AML-193 (cell line): ENCODE measurements at places on chromosomes 13 and 19.

GRCh38 chr19:10763828-10764339, 46.0 kb downstream of the DNM2 start:
- DNase-seq = no peak

DNA sequence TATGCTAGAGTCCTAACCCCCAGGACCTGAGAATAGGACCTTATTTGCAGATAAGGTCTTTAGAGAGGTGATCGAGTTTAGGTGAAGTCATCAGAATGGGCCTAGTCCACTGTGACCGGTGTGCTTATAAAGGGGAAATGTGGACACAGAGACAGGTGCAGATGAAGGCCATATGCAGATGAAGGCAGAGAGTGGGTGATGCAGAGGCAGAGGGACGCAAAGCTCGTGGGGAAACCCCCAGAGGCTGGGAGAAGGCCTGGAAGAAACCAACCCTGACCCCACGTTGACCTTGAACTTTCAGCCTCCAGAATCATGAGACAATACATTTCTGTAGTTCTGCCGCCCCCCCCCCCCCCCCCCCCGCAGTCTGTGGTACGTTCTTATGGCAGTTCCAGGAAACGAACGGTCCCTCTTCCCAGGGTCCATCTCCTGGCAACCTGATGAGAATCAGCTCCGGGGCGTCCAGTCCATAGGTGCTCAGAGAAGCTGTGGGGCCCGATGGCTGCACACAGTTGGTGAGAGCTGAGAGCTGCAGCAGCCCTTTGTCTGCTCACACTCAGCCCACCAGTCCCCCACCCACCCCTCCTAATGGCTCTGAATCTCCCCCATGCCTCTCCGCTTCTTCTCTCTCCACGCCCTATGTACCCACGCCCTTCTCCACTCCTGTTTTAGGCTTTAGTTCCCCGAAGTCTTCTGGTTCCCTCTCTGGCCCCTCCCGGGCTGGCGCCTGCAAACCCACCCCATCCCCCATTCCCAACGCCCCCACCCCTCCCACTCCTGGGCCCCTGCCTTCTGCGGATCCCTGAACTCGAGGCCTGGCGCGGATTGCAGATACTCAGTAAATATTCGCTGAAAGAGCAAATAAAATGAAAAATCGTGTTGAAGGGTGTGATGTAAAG, 218.3 kb upstream of the MAB21L1 start:
- no peak for DNase-seq

- DNase-seq = no peak
These were observed 977 bp upstream of the IL17D start for GRCh38 chr13:20702530-20702914.

DNA sequence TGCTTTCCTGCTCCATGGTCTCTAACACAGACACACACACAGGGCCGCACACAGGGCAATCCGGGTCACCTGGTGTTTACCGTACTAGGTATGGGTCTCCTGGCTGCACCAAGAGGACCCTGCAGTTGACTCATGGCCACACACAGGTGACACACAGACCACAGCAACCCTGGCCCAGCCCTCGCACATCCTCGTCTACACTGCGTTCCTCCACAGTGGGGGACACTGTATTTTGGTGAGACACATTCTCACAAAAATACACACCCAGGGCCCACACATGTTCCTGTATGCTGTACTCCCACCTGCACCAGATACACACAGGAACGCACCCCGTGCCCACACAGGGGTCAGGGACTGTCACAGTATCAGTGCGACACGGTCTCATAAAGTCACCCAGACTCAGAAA, 12.8 kb downstream of the PDE4A start:
- no peak for DNase-seq

GRCh38 chr13:80303225-80303811, 37.6 kb downstream of the SPRY2 start:
- no peak for DNase-seq

DNA sequence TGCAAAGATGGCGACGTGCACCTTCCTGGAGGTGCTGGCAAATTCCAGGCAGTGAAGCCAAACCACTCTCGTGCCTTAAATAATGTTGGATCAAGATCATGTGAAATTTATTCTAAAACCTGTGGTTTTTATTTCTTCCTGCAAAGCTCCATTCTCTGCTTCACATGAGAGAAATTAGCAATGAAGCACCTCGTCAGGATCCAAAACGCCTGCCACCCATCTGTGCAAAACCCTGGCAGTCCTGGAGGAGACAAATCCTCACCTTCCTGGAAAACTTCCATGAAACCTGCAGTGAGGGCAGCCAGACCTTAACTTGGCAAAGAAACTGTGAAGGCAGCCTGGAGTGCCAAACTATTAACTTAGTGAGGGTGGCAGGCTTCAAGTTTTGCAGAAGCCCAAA, 47.6 kb downstream of the CHST8 start:
- no peak for DNase-seq

- no peak for DNase-seq
These were observed 47.5 kb upstream of the LSM14A start for GRCh38 chr19:34124828-34125227.

DNA sequence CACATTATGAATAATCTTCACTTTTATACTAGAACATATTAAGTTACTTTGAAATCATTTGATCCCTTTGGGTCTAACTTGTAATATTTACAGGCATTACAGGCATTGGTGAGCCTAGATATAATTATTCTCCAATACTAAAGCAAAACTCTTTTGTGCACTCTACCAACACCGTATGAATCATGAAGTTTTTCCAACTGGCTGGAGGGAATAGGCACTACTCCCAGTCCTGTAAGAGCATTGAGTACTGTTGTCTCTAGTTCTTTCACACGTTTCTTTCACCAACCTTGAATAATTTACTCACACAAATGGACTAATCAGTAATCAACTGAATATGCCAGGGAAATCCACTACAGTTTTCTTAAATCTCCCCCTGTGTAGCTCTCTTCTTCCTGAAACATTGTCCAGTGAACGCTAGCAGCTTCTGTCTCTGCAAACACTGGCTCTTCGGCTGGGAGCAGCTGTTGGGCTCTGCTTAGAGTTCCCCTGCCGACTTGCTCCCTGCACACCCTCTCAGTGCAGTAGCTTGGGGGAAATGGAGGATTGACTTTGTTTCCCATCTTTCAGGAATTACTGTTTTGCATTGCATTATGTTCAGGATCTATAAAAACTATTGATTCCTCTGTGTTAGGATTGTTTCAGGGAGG, 476.7 kb downstream of the RFC3 start:
- DNase-seq = no peak

DNA sequence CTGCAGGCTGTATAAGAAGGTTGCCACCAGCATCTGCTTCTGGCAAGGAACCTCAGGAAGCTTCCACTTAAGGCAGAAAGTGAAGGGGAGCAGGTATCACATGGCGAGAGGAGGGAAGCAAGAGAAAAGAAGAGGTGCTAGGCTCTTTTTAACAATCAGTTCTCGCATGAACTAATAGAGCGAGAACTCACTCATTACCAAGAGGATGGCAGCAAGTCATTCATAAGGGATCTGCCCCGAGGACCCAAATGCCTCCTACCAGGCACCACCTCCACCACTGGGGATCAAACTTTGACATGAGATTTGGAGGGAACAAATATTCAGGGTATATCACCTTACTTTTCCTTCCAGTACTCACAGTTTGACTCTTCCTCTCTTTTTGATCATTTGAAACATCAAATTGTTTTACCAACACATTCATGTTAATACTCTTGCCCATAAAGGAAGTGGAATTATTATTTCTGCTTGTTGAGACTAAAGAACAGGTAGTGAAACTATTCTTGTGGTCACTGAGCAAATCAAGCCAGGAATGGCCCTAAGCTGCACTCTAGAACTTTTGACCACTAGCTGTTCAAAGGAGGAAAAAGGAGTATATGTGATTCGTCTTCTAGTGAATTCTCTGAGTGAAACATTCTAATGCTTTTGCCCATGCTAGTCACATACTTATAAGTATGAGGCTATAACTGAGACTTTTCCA, 45.0 kb downstream of the LACC1 start:
- no peak for DNase-seq

DNA sequence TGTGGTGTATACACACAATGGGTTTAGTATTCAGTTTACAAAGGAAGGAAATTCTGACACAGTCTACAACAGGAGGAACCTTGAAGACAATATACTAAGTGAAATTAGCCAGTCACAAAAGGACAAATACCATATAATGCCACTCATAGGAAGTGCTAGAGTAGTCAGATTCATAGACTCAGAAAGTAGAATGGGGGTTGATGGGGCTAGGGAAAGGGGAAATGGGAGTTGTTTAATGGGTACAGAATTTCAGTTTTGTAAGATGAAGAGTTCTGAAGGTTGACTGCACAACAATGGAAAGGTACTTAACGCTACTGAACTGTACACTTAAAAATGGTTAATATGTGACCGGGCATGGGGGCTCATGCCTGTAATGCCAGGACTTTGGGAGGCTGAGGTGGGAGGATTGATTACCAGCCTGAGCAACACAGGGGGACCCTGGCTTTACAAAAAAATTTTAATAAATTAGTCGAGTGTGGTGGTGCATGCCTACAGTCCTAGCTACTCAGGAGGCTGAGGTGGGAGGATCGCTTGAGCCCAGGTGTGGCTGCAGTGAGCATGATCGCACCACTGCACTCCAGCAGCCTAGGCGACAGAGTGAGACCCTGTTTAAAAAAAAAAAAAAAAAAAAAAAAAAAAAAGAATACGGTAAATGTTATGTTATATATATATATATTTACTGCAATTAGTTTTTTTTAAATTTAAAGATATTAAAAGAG, 45.0 kb downstream of the SLC15A1 start:
- DNase-seq = no peak

DNA sequence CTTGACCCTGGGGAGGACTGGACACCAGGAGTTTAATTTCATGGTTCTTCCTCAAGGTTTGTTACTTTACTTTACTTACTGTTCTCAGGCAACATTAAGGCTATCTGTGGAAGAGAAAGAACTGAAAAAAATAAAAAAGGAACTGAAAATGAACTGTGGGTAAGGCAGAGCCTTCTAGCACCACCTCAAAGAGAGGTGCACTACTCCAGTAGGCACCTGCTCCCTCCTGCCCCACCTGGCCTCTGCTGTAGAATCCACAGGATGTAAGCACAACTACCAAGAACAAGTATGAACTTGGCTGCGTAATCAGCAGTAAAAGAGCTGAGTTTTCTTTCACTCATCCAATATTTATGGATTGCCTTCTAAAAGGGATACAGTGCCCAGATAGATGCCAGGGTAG, 12.2 kb downstream of the ZNF112 start:
- no peak for DNase-seq

DNA sequence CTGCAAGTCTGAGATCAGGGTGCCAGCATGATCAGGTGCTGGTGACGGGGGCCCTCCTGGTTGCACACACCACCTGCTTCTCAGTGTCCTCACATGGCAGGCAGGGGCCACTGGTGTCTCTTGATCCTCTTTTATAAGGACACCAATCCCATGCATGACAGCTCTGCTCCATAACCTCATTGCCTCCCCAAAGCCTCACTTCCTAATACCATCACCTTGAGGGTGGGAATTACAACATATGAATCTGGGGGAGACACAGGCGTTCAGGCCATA, 15.0 kb upstream of the MIER2 start:
- DNase-seq = no peak

DNA sequence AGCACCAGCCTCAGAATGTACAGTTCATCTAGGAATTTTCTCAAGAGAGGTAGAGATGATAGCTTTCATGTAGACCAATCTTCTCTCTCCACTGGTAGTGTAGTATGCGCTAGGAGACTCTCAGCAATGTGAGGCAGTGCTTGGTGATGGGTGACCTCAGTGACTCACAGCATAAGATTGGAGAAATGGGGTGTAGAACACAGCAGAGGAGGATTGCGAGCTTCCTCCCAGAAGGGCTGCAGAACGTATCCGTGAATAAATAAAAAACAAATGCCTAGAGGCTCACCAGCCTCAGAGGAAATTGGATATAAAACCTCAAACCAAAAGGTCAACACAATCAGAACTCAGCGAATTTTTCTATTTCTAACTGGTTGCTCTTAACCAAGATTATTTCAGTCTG, 182.9 kb upstream of the RXFP2 start:
- DNase-seq = no peak

DNA sequence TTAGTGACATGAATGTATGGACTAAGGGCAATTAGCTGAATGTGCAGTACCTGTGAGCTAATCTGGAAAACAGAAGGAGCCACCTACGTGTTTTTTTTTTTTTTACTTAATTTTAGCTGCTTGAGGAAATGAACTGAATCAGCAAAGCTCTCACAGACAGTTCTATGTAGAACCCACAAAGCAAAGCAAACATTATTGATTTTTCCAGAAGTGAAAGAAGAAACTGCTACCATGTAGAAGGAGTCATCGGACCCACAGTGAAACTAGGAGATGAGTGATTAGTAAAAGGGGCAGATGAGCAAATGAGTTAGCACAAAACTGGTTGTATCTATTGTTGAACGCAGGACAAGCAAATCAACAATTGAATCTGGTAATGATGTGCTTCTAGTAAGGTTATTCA, 94.1 kb upstream of the SLC7A1 start:
- no peak for DNase-seq

DNA sequence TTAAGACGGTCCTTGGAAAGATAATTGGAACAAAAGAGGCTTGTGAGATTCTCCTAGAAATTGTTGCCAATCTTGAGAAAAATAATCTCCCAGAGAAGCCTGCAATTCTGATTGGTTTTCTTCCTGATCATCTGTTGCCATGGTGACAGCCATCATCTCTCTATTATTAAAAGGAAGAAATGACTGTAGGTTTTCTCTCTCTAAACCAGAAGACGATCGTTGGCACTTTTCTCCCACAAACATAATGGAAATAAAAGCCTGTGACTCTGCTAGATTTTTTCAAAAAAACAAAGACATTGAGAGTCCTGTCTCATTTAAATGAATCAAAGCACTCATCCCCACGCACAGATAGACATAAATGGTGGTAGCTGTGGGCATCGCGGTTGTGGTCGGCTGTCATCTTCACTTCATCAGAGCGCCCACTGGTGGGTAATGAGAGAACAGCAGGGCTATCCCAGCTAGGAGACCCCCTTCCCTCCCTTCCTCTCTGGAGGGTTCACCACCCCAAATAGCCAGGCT, 21.7 kb upstream of the CALM3 start:
- no peak for DNase-seq

- no peak for DNase-seq
These were observed 389.4 kb downstream of the RFC3 start for GRCh38 chr13:34207334-34207733.

DNA sequence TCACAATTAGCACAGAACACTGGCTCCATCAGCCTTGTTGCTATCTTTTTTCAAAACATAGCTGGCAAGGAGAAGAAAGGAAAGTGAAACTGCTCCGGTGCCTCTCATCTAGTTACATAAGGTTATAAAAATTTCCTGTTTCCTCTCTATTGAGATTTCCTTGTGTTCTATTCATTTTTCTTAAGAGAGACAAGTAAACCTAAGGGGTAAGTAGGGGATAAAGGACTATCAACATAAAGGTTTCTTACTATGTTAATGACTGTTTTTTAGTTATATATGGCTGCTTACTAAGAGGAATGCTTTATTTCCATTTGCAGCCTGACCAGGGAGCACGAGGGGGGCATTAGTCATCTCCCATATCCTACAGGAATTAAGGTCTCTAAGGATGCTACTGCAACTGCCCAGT, 73.2 kb upstream of the MLNR start:
- DNase-seq = no peak
